T-helper 2 cell (primary cell): ENCODE measurements at places on chromosomes 5 and 9.

GRCh38 chr9:128159522-128159783 is 612 bp upstream of the BBLN start:
- DNase-seq = peak; percentile 49

GRCh38 chr9:125889476-125890419 is 142.6 kb downstream of the PBX3 start:
- DNase-seq = peak; percentile 20

GRCh38 chr9:106960258-106960657 is 97.3 kb downstream of the ZNF462 start:
- no peak for DNase-seq

DNA sequence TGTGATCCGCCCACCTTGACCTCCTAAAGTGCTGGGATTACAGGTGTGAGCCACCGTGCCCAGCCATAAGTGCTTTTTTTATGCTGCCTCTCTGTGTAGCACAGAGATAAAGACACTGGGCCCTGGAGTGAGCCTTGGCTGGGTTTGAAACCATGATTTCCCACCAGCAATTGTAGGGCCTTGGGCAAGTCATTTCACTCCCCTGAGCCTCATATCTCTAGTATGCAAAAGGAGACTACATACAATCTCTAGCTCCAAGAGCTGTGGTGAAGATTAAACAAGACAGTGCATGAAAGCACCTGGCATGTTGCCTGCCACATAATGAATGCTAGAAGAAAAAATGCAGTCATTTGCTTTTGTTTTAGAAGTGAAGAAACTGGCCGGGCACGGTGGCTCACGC is 3.9 kb downstream of the FABP6 start:
- DNase-seq = peak; percentile 5

- no peak for DNase-seq
These were observed 55.9 kb upstream of the NR3C1 start for GRCh38 chr5:143459433-143459832.
